ENCODE measurements at places on chromosomes 13 and 19.

GRCh38 chr13:21796066-21796465, 125.2 kb downstream of the FGF9 start:
- no peak for DNase-seq

DNA sequence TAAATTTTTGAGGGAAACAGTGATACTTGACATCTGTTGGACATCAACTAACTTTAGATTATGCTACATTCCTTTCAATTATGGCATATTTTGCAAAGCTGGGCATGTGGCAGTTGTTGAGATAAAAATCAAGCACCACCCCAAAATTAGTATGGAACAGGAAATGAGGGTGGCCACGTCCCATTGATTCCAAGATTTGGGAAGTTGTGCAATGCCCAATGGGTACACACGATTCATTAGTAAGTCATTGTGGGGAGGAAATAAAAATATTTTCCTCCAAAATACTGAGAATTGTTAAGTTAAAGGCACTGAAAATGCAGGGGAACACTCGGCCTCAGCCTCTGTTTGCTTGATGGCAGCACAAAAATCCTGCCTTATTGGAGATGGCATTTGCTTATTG, 7.6 kb downstream of the ERICH6B start:
- no peak for DNase-seq

DNA sequence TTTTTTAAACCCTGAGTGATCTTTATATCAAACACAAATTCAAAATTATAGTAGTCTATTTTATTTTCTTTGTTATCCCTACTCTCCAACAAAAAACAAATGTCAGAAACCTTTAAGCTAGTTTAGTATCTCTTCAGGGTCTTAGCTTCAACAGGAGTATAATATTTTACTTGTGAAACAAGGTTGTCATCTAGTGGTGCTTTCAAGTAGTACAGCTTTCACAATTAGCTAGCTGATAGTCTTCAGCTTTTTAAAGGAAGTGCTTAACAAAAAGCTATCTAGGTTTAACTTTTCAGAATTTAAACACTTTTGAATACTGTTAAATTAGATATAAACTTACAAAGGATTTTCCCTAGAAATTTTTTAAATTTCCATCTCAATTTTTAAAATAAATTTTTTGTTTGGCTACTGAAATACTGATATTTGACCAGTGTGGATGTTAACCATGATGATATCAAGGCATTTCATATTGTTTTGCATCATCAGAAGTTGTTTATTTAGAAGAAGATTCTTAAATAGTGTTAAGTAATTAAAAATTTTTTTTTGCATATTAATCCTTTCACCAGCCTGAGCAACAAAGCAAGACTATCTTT, 34.2 kb downstream of the TDRD3 start:
- DNase-seq, result peak; percentile 21

DNA sequence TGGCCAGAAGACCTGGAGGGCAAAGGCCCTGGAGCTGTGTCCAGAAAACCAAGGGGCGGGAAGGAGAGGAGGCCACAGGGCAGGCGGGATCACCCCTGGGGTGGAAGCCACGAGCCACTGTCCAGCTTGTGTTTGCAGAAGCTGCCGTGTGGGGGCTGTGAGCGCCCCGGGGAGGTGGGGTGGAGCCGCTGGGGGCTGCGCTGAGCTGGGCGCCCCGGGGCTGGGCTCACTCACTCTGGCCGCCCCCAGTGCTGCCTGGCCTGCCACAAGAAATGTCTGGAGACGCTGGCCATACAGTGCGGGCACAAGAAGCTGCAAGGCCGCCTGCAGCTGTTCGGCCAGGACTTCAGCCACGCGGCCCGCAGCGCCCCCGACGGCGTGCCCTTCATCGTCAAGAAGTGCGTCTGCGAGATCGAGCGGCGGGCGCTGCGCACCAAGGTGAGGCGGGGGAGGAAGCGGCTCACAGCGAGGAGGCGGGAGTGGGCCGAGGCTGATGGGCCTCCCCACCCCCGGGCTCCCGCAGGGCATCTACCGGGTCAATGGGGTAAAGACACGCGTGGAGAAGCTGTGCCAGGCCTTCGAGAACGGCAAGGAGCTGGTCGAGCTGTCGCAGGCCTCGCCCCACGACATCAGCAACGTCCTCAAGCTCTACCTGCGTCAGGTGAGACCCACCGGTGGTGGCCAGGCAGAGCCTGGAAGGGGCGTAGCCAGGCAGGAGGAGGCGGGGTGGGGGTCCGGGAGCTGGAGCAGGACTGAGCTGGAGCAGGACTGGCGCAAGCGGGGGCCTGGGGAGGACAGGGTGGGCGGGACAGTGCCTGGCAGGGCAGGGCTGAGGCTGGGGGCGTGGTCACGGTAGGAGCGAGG, 13.6 kb downstream of the POLR2E start:
- no peak for DNase-seq

- DNase-seq, result no peak
Observed at GRCh38 chr19:49409441-49410029, 13.7 kb downstream of the PTH2 start.

DNA sequence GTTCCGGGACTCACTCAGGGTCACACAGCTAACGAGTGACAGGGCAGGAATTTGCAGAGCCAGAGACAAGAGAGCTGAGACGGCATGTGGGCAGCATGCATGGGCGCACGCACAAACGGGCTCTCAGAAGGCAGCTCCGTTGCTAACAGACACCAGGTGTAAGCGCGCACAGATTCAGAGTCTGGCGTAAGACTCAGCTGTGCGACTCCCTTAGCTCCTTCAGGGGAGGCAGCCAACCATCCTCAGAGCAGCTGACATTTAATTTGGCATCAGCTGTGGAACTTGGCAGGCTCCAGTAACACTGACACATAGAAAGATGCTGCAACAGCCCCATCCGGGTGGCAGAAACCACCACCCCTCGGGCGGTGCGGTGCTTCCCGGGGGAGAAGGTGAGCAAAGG, 7.5 kb upstream of the TM6SF2 start:
- DNase-seq, result no peak

DNA sequence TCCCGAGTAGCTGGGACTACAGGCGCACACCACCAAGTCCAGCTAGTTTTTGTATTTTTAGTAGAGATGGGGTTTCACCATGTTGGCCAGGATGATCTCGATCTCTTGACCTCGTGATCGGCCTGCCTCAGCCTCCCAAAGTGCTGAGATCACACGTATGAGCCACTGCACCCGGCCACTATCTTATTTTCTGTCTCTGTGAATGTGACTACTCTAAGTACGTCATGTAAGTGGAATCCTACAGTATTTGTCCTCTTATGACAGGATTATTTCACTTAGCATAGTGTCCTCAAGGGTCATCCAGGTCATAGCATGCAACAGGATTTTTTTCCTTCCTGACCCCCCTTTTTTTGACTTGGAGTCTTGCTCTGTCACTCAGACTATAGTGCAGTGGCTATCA, 4.8 kb upstream of the TMEM91 start:
- no peak for DNase-seq

DNA sequence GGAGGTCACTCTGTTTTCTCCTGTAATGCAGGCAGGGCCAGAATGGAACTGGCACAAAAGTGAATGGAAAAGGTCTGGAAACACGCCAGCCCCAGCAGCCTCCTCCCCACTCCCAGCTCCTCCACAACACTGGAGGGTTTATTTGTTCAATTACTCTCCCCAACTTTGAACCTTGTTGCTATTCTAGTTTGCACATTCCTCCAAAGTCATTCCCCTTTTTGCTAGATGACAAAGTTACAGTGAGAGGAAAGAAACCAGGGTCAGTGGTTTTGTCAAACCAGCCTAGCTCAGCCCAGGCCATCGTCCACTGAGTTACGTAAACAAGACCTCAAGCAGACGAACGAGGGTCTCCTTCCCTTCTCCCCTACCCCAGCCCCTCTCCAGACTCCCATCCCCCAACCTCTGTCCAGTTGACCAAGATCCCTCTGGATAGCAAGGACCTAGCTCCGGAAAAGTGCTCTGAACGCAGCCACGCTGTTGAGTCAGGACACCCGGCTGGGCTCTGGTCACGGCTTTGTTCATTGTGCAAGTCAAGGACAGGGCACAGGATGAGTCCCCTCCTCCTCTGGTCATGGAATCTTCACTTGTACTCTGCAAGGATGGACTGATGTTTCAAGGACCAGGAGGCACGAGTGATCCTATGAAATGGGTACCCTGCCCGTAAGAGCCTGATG, 180.0 kb downstream of the USP12 start:
- no peak for DNase-seq

DNA sequence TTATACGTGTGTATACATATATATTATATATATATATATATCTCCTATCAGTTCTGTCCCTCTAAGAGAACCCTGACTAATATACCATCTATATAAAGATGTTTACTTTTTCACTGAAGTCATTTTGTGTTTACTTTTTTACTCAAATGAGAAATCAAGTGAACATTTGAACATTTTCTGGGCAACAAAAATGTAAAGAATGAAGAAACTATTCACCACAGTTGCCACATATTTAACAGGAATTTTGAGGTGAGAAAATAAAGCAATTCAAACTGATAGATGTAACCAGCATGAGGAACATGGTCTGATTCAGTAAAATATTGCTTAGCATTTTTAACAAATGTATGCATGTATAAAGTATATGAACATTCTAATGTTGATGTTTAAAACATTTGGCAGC, 299.2 kb upstream of the KLHL1 start:
- no peak for DNase-seq

- no peak for DNase-seq
Observed at GRCh38 chr13:85312071-85312470, 487.1 kb downstream of the SLITRK6 start.

DNA sequence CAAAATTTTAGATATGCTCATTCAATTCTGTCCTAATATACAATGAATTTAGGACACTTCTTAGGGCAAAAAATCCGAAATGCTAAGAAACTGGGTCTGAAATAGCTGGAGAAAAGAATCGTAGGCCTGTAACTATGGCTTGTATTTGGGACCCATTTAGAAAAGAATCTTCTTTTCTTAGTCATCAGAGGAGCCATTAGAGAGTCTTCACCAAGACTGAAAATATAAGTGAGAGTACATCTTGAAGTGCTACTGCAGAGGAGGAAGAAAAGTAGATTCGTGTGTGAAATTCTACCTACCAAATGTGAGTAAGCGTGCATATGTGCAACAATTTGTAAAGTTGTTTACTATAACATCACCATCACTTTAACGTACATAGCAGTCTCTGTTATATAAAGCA, 8.8 kb upstream of the DACH1 start:
- DNase-seq, result no peak

DNA sequence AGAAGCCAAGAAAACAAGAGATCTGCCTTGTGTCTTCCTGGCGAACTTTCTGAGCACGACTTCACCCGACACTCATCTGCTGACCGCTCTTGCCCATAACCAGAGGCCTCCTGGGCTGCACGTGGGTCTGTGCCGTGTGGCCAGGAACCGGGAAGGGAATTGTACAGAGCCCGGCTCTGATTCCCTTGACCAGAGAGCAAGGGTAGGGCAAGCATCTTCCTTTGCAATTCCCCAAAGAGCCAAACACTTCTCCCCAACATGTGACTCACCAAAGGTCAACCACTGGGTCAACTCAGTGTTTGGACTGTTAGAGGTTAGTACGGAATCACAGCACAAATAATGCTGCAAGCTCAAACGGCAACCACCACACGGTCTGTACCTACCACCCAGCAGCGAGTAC, 48.9 kb downstream of the KLF2 start:
- DNase-seq, result no peak

GRCh38 chr13:21059641-21060337, 1.6 kb downstream of the LATS2 start:
- no peak for DNase-seq

GRCh38 chr19:13430790-13431582, 75.3 kb downstream of the CACNA1A start:
- DNase-seq, result no peak

GRCh38 chr13:108526286-108526685, 103.1 kb upstream of the MYO16 start:
- no peak for DNase-seq
